H9 (cell line): ENCODE measurements at places on chromosomes 1 and 21.

GRCh38 chr1:44084998-44085675, 33.5 kb upstream of the KLF17 start:
- DNase-seq, result no peak

DNA sequence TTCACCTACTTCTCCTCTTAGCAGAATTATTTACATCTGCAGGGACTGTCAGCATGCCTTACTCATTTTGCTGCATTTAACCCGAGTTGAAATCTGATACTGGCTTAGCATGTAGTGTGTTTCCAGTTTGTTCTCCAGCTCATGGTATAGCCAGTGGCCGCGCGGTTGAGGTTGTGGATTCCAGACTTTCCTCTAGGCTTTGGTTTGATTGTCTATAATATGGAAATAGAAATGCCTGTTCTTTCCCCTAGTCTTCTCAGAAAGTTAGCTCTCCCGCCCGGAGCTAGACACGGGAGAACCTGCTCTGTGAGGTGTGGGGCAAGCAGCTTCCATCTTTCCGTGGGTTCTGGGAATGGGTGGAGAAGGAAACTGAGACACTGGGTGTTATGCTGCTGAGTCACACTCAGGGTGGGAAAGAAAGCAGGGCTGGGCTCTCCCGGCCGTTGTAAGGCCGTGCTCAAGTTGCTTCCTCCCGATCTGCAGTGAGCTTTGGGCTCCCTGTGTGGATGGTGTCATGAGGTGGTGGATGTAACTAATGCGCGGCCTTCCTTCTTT, 206.8 kb upstream of the TMEM51 start:
- DNase-seq, result no peak

GRCh38 chr1:7786795-7787194, 2.7 kb downstream of the PER3 start:
- DNase-seq, result no peak

GRCh38 chr1:170731566-170732251, 67.8 kb downstream of the PRRX1 start:
- DNase-seq, result no peak

DNA sequence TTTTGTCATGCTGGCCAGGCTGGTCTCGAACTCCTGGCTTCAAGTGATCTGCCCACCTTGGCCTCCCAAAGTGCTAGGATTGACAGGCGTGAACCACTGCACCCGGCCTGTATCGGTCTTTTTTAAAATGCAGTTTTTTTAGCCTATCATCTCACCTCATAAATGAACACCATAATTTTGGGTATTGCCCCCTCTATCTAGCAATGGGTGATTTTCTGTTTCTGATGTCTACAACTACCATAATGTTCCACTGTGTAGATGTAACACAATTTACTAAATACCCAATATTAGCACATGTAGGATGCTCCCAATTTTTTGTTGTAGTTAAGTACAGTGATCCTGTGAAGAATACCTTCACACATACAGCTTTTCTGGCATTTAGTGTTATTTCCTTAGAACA, 2.0 kb upstream of the CAMTA1 start:
- no peak for DNase-seq

DNA sequence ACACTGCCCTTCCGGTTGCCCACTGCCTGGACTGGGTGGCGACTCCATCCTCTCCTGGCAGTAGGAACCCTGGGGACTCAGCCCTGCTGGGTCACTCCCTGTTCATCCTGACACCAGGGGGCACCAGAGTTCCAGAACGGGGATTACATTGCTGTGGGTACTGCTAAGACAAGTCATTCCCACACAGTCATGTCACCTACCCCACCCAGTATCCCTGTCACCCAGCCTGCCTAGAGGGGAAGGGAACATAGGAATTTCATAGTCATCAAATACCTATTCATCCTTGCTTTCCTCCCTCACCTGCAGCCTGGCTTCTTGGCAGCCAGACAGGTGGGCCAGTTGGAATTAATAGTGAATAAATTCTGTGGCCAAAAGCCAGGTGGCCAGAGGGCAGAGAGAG, 9.8 kb upstream of the SFN start:
- peak; percentile 84 for DNase-seq

DNA sequence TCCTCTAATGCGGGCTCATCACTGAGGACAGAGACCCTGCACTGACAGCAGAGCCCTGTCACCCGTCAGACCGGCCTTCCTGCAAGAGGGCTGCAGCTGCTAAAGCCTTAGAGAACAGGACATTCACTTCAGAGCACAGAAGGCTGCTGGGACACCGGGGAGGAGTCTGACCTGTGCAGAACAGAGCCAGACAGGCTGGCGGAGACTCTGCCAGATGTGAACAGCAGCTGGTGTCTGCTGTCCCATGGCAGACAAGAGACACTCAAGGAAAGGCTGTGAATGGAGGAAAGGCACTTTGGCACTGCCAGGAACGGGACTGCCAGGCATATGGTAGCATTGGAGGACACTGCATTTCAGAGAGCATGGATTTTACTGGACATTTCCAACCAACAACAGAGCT, 21.4 kb downstream of the MRAP start:
- no peak for DNase-seq

- no peak for DNase-seq
Observed at GRCh38 chr1:229224308-229224707, 46.6 kb upstream of the RAB4A start.

DNA sequence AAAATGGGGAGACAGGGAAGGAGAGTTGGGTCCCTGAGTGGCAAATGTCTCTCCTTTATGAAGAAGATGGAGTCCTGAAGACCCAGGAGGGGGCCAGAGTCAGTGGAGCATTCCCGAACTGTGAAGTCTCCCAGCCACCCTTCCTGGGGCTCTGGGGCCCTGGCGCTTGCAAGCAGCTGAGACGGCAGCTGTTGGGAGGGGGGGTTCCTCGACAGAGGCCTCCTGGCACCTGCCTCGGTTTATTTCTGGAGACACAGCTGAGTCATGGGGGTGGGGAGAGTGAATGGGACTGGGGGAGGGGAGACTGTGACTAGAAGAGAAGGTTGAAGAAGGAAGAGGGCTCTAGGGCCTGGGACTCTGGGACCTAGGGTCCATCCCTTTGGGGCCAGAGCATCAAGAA, 14.0 kb downstream of the NES start:
- DNase-seq, result peak; percentile 61

- no peak for DNase-seq
Observed at GRCh38 chr1:95278173-95279006, 44.4 kb downstream of the RWDD3 start.

GRCh38 chr1:10745886-10746455, 50.5 kb downstream of the CASZ1 start:
- no peak for DNase-seq

- DNase-seq, result peak; percentile 51
Observed at GRCh38 chr1:221228594-221228993, 349.4 kb downstream of the HLX start.

DNA sequence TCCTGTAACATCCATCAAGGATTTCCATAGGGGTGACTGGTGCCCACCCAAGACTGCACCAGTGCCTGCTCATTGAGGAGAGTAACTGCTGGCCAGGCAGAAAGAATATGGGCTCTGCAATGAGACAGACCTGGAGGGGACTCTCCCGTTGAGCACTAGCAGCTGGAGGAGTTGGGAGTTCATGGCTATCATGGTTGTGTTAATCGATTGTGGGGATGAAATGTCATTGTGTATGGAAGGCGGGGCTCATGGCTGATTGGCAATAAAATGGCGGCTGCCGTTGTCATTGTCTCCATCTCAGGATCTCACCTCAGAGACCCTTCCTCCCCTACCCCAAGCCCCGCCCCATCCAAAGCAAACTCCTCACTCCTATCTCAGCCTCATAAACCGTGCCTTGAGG, 3.9 kb downstream of the TMEM125 start:
- peak; percentile 23 for DNase-seq

GRCh38 chr21:45423968-45424853, 19.2 kb downstream of the COL18A1 start:
- DNase-seq, result no peak

GRCh38 chr1:212007886-212008285, 27.5 kb downstream of the INTS7 start:
- no peak for DNase-seq

DNA sequence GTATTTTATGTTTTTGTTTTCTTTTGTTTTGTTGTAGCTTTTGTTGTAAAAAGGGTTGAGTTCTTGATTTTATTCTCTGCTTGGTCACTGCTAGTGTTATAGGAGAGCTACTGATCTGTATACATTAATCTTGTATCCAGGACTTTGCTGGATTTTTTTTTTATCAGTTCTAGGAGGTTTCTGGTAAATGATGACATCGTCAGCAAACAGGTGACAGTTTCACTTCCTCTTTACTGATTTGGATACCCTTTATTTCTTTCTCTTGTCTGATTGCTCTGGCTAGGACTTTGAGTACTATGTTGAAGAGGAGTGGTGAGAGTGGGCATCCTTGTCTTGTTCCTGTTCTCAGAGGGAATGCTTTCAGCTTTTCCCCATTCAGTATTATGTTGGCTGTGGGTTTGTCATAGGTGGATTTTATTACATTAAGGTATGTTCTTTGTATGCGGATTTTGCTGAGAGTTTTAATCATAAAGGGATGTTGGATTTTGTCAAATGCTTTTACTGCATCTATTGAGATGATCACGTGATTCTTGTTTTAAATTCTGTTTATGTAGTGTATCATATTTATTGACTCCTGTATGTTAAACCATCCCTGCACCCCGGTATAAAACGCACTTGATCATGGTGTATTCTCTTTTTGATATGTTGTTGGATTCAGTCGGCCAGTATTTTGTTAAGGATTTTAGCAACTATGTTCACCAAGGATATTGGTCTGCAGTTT, 905.7 kb downstream of the LTN1 start:
- DNase-seq, result no peak

DNA sequence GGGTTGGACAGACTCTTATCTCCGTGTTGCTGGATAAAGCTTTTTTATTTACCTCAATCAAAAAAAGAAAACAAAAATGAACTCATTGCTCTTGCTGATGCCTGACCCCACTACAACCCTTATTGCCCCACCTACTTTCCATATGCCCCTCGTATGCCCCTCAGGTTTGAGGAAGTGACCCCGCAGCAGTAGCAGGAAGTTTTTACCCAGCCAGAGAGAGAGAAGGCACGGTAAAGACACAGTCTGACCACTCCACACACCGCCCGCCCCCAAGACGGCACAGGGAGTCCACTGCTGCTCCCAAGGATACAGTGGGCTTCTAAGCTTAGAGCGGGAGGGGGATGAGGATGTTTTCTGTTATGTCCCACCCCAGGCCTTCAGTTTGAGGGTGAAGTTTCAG, 9.8 kb downstream of the PLEKHO1 start:
- DNase-seq, result no peak

GRCh38 chr1:169974067-169974466, 80.4 kb upstream of the SCYL3 start:
- DNase-seq, result no peak

- DNase-seq, result no peak
Observed at GRCh38 chr1:224526771-224527170, 89.3 kb upstream of the CNIH3 start.

GRCh38 chr1:31308036-31308435, 11.2 kb downstream of the ZCCHC17 start:
- no peak for DNase-seq

- DNase-seq, result peak; percentile 56
Observed at GRCh38 chr1:151472856-151473731, 13.8 kb upstream of the POGZ start.

- no peak for DNase-seq
Observed at GRCh38 chr1:202037706-202038296, 27.4 kb downstream of the ELF3 start.

GRCh38 chr1:218473522-218473921, 128.4 kb downstream of the TGFB2 start:
- DNase-seq, result no peak

GRCh38 chr1:26075421-26076144, 8.2 kb upstream of the TRIM63 start:
- no peak for DNase-seq

DNA sequence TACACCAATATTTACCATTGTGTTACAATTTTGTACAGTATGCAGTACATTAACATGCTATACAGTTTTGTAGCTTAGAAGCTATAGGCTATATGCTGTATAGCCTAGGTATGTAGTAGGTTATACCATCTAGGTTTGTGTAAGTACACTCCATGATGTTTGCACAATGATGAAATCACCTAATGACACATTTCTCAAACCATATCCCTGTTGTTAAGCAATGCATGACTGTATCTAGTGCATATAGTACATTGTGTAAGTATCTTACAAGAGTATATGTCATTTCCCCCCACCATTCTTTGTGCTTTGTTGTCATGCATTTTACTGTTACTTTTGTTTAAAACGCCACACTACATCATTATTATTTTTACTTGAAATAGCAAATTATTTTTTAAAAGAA, 65.7 kb upstream of the RNF11 start:
- DNase-seq, result no peak

DNA sequence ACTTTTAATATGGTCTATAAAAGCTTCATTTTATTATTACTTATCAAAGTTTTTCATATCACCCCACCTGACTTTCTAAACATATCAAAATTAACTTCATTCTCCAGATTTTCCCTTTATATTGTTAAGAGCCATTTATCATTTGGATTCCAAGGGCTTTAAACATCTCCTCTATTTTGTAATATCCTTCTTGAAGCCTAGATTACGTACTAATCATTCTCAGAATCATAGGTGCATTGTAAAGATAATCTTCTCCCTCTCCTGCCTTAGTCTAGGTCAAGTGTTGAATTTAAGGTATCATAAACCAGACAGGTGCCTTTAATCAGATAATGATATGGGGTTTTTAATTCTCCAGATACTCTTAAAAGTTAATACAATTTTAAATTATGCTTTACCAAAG, 128.3 kb downstream of the LRRC40 start:
- DNase-seq, result no peak

DNA sequence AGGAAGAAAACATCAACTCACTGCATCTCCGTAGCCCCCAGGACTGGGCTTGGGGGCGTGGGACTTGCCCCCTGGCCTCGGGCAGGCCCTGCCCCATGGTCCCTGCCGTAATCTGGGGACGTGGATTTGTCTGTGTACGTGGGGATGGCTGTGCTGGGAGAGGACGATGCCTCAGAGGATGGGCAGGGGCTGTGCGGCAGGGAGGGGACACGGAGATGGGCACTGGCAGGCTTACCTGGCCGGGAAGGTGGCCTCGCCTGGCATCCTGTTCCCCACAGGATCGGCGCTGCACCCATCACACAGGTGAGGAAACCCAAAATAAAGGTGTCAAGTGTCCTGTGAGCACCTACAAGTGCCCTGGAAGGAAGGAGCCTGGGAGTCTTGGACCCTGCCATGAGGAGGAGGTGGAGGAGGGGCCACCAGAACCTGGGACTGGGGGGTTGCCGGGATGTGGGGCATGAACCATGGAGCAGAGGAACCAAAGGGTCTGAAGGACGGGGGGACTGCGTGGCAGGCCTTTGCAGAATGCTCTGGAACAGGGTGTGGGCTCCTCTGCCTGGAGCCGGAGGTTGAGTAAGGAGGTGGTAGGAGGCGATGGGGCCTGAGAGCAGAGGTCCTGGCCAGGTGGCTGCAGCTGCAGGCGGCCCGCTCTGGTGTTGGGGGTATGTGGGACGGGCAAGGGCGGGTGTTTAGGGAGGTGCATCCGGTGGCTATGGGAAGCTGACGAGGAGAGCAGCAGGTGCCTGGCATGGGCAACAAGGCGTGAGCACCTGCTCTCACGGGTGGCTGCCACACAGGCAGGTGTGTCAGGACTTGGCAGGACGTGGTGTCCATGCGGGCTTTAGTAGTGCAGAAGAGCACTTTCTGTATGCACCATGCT, 27.8 kb upstream of the LRRC3 start:
- peak; percentile 33 for DNase-seq
